ENCODE measurements at places on chromosomes 6 and 20. TPM values are rescaled to one million over a fixed set of nuclear protein-coding genes. Genes with fewer than 3 reads are reported as not detected.

DNA sequence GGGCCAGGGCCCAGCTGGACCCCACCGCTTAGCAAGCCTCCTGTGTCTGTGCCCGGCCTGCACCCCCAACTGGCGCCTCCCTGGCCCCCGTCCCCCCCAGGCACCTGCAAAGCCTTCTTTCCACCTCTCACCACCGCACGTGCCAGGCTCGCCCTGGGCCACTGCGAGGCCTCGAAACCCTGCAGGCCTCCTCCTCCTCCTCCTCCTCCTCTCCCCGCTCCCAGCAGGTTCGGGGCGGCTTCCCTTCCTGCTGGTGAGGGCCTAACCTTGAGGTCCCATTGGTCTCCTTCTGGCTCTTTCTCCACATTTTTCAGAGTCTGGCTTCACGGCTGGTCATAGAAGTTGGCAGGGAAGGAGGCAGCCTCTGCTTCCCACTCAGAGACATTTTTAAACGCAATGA, 76.8 kb upstream of the GATA5 start:
- DNase-seq = no peak

DNA sequence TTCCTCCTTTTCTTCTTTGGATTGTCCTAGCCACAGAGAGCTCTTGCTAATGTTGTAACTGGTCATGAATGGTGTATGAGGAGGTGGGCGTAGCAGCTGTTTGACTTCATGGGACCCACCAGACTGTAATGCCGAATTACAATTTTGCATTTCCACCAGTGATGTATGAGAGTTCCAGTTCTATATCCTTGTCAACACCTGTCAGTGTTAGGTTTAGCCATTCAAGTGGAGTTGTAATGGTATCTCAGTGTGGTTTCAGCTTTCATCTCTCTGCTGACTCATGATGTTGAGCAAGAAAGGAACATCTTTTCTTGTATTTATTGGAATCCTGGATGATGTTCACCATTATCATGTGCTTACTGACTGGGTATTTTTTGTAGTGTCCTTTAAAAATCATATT, 5.1 kb downstream of the IGF2R start:
- DNase-seq = peak; percentile 85

- DNase-seq = no peak
These were observed 248.8 kb downstream of the TTLL2 start for GRCh38 chr6:167573461-167574215.

GRCh38 chr20:34316196-34316814, 13.2 kb upstream of the AHCY start:
- peak; percentile 85 for DNase-seq

DNA sequence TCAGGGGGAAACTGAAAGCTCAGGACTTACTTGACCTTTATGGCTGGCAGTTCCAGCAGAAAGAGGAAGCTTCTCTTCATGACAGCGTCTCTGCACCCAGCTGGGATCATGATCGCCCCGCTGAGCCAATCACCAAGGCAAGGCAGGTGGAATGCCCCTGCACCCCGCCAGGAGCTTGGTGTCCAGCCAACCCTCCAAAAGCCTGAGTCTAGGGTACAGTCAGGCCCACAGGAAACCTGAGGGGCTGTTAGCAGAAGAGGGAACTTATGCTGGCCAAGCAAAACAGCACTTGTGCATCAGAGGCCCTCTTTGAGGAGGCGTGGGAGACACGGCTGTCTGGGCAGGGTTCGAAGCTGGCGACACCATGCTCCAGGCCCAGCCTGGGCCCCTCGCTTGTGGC, 188.3 kb upstream of the GMDS start:
- DNase-seq = no peak

- peak; percentile 56 for DNase-seq
These were observed 66.7 kb downstream of the RPP21 start for GRCh38 chr6:30411515-30412207.

DNA sequence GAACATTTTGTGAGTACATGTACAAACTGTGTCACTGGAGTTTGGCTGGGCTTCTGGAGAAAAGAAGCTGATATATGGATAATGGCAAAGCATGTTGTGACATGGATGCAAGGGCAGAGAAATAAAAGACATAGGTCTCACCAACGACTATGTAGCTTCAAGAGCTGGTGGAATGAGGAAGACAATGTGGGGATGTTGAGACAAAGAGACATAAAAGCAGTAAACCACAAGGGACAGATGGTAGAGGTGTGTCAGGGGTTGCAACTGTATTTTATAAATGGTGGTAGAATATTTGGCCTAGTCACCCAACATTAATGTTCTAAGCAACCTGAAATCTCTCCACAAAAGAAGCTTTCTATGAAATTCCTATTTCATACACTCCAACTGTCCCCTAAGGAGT, 199.0 kb downstream of the KCNQ5 start:
- DNase-seq = no peak

The SHLD1 gene
- total RNA-seq = 4.5 TPM

The MAPK13 gene
- total RNA-seq = 95.6 TPM
